ENCODE measurements at places on chromosomes 11 and 22.

GRCh38 chr22:43094085-43094484 lies 4.9 kb upstream of the TTLL1 start:
- DNase-seq = peak; percentile 55

DNA sequence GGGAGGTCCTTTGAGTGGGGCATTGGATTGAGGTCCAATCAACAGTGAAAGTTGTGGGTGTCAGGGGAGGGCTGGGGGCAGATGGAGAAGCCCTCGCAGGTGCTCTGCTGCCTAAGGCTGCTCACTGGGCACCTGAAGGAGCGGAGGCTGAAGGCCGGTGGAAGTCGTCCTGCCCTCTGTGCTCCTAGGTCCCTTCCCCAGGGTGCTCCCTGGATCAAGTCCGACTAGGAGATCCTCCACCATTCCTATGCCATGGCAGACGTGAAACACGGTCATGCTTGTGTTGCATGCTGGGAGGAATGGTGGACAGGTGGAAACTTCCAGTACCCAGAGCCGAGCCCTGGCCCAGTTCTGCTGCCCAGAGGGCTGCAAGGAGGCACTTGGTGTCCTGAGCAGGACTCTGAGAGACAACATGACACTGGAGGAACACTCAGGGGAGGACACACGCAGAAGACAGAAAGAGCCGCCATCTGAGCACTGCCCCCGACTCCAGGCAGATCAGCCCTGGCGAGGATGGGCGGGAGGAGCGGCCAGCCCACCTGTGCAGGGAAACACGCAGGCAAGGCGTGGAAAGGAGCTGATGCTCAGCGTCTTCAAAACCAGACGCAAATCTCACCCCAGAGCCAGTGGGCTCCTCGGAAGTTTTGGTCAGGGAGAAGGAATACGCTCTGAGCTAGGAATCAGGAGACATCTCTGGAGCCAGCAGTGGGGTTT lies 786.8 kb downstream of the BRD1 start:
- no peak for DNase-seq

GRCh38 chr11:32884770-32885384 lies 7.7 kb upstream of the QSER1 start:
- peak; percentile 68 for DNase-seq

DNA sequence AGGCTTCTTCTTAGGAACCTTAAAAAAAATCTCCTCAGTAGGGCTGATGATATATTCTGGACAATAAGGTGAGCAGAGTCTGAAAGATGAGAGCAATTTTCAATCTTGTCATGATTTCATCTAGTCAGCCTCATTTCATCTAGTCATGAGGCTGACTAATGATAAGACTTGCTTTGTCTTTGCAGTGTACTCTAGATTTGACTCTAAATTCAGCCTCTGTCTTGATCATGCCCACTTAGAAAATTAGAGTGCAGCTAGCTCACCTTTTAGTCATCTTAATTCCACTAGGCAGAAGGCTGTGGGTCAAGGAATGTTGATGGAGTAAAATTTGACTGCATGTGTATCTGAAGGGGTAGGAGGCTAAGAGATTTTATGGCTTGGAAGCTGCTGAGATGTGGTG lies 5.5 kb downstream of the EHF start:
- no peak for DNase-seq

DNA sequence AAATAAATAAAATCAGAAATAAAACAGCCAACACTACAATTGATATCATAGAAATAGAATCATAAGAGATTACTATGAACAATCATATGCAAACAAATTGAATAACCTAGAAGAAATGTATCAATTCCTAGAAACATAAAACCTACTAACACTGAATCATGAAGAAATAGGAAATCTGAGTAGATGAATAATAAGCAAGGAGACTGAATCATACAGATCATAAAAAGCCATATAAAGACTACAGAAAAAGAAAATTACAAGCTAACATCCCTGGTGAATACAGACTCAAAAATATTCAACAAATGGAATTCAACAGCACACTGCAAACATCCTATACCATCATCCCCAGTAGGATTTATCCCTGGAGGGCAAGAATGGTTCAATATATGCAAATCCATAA lies 135.6 kb downstream of the SBF2 start:
- peak; percentile 37 for DNase-seq

GRCh38 chr22:42547562-42547961 lies 6.2 kb upstream of the SERHL2 start:
- DNase-seq = no peak

- DNase-seq = no peak
Observed at GRCh38 chr11:105840391-105840790, 181.6 kb downstream of the MSANTD4 start.

GRCh38 chr11:128187835-128188234 lies 399.5 kb downstream of the ETS1 start:
- no peak for DNase-seq

DNA sequence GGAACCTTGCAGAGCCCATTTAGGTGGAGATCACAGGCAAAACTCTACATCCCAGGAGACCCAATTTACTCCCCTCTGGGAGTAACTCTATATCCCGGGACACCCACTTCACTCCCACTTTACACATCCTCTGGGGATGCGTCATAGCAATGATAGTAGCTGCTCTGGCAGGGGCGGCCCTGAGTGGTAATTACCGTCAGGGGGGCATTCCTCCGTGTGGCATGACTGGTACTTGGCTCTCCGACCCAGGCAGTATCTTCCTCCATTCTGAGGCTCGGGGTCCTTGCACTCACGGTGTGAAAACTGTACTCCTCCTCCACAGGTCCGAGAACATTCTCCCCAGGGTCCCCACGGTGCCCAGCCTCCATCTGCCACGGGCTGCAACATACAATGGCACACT lies 17.2 kb downstream of the ADAMTS8 start:
- DNase-seq = no peak

DNA sequence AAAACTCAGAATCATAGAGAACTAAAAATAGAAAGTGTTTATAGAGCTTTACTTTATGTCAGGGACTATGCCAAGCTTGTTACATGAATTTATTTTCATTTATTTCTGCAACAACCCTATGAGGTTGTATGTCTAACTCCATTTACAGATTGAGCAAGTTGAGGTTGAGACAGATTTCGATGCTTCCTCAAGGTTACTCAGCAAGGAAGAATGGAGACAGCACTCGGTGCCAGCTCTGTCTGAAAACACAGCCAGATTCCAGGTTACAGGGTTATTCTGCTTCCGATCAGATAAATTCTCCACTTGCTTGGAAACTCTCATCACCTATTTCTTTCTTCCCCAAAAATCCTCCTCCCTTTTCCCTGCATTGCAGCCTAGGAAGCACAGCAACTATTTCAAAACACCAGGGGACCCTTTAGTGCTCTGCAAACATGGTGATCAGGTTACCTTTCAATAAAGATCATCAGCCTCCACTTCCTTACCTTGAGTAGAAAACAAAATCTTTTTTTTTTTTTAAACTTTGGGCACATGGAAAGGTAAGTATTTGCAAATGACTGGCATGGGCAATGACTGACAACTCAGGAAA lies 7.0 kb downstream of the MMP3 start:
- DNase-seq = no peak

DNA sequence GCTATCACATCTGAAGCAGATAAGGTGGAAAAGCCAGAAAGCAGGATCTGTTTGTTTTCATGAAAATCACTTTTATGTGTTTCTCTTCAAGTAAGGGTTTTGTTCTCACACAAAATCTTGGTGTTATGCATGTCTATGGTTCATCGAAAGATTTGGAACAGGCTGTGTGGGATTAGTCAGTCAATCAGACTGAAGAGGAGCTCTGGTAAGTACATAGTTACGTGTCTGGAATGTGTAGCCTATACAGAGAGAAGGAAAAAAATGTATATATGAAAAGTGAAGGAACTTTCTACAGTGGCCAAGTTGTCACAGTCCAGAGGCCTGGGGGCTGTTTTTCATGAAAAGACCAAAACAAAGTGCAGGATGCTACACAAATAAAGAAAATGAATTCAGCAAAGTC lies 156.7 kb downstream of the CNTN5 start:
- no peak for DNase-seq

GRCh38 chr11:116339306-116340098 lies 433.3 kb downstream of the BUD13 start:
- DNase-seq = no peak

GRCh38 chr22:42300259-42301076 lies 30.0 kb upstream of the TCF20 start:
- DNase-seq = no peak

GRCh38 chr11:29019960-29020683 lies 911.9 kb downstream of the METTL15 start:
- DNase-seq = peak; percentile 33

GRCh38 chr11:57379732-57380131 lies 1.2 kb downstream of the PRG3 start:
- peak; percentile 9 for DNase-seq

DNA sequence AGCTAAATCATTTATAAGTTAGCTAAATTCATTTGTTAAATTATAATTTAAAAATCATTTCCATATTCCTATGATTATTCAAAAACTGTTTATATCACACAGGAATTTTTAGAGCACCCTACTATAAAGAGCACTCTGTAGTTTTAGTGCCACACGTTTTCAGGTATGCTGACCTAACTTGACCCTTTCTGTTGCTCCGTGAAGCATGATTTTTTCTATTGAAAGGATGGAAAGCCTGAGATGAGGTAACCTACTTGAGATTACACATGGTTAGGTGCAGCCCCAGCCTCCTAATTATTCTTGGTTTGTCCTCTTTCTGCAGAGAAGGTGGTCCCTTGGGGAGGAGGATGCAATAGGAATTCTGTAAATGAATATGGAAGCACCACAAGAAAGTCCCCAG lies 72.6 kb downstream of the PPFIBP2 start:
- DNase-seq = no peak

DNA sequence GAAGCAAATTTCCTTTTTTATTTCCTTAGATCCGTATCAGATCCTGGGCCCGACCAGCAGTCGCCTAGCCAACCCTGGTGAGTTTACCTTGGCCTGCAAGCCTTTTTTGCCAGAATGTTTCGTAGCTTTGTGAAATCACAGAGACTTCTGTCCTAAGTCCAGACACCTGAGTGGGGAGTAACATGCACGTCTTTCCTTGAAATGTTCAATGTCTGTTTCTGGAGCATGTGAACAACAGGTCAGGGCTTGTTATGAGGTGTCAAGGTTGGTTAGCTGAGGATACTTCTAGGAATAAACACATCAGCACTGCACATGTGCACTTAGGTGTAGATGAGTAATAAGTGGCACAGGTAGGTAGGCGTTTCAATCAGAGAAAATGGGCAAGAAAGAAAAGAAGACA lies 58.0 kb downstream of the KCNJ1 start:
- DNase-seq = no peak

DNA sequence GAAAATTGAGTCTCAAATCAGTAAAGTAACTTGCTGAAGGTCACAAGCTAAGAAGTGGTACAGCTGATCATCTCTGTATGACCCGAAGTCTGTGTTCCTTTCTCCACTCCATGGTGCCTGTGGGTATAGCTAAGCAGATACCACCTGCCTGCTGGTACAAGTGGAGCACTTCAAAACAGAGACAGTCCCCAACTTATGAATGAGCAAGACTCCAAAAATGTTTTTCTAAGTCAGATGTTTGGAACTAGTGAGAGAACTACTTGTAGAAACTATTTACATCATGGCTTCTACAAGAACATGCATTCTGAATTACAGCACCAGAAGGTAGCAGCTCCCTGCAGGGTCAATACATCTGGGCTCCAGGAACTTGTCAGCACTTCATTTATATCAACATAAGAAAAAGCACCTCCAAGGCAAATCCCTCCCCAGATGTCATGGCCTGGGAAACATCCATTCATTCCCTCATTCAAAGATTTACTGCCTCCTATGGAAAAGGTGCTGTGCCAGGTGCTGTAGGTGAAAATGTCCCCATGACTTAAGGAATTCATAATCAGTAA lies 94.7 kb downstream of the SERGEF start:
- no peak for DNase-seq

DNA sequence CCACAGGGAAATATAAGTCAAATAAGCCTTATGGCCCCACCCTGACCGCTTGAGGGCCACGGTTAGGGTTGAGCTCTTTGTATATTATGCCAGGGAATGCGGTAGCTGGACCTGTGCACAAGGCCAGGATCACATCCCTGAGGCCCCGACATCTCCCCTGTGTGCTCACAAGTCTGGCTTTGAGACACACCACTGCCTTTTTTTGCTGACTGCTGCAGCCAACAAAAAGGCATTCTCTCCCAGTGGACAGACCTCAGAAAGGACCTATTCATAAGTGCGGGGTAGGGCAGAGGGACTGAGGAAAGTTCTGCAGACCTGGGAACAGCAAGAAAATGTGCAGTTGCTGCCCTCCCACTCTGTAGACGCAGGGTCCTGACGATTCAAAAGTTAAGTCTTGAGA lies 3.4 kb upstream of the SIDT2 start:
- DNase-seq = no peak

GRCh38 chr11:90738799-90739198 lies 516.0 kb upstream of the CHORDC1 start:
- no peak for DNase-seq

DNA sequence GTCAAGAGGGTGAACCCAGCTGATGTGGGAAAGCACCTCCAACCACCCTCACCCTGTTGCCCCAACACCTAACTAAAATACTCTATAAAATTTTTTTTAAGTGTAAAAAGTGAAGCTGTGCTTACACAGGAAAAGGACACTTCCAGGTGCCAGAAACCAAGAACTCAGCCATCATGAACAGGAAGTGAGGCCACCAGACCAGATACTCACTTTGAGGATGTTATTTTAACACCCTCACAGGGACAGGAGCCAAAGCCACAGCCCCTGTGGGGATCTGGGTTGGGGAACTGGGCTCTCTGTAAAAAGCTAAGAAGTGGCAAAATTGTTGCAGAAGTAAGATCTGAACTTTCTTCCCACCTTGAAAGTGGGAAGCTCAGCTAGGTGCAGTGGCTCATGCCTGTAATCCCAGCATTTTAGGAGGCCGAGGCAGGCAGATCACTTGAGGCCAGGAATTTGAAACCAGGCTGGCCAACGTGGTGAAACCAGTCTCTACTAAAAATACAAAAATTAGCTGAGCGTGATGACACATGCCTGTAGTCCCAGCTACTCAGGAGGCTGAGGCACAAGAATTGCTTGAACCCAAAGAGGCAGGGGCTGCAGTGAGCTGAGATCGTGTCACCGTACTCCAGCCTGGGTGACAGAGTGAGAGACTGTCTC lies 3.8 kb downstream of the RSPH14 start:
- no peak for DNase-seq

- DNase-seq = no peak
Observed at GRCh38 chr11:121881806-121882205, 234.2 kb downstream of the BLID start.

DNA sequence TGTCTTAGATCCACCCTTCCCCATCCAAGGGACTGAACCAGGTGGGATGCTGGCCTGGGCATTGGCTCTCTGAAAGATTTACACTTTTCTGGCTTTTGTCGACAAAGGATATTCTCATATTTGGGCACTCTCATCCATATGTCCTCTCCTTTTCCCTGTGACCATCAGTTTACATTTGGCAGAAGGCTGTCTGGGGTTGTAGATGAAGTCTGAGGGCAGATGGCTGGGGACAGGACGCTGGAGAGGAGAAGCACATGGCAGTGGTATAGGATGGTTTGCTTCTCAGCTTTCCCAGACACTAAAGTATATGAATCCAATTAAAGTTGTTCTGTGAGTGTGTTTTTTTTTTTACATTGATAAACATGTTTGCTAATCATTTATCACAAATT lies 757.5 kb downstream of the NTM start:
- no peak for DNase-seq

- no peak for DNase-seq
Observed at GRCh38 chr11:43930868-43931716, 11.3 kb upstream of the C11orf96 start.

Data from RKO (cell line).